ENCODE measurements at places on chromosomes 1 and 21. TPM values are rescaled to one million over a fixed set of nuclear protein-coding genes. Genes with fewer than 3 reads are reported as not detected.

ABCA4 gene
- polyA plus RNA-seq: not detected

- DNase-seq: no peak
Measured at GRCh38 chr1:34330061-34330460, 153.4 kb downstream of the C1orf94 start.

DNA sequence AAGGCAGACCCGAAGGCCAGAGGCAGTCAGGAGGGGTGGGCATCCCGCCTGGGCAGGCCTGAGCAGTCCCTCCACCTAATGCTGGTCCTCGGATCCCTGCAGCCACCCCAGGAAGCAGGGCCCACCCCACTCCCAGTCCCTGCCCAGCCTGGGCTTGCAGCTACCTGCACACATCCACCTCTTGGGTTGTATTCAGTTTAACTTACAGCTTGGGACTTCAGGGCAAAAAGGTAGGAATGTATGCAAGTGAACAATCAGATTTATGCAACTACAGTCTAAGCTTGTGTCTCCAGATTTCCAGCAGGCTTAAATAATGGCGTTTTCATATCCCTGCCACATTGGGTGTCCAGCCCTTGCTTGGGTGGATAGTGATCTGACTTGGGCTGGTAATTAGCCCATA is 17.4 kb downstream of the LDLRAP1 start:
- peak; percentile 36 for DNase-seq

EIF3I gene
- 336 TPM for polyA plus RNA-seq

CR1L gene
- polyA plus RNA-seq: not detected

PLA2G4A gene
- polyA plus RNA-seq: 0.24 TPM

DNA sequence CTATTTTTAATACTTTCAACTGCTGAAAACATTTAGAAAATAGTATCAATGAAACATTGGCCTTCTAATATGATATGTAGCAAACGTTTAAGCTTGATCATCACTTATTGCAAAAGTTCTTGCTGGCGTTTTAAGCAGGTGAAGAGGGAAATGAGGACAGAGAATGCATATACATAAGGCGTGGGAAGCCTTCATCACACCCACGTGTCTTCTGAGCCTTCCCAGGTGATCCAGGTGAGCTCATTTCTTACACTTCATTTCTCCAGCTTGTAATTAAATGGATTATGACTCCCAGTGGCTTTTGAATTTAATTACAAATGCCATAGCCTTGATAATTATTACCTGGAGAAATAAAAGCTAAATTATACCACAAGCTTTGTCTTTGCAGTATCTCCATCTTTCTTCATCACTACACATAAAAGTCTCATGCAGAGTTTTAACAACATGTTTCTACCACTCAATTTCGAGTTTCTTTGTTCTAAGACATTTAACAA is 1973.8 kb downstream of the MRPL39 start:
- DNase-seq: no peak

- DNase-seq: peak; percentile 40
Measured at GRCh38 chr1:232629250-232630046, 485 bp downstream of the SIPA1L2 start.

DNA sequence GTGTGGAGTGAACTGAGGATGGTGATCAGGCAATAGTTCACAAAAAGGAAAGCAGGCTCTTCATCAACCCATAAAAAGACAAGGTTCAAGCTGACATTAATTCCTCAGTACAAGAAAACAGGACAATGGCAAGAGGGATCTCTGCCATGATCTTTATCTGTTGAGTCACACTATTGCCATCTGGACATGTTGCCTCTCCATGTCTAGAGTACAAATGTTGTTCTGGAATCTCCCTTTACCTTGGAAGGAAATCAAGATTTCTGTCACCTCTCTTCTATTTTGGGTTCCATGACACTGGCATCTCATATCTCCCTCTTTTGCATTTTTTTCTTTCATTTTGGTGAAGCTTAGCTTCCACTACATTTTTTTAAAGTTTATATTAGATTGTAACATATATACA is 329.1 kb downstream of the USP25 start:
- DNase-seq: no peak

DNA sequence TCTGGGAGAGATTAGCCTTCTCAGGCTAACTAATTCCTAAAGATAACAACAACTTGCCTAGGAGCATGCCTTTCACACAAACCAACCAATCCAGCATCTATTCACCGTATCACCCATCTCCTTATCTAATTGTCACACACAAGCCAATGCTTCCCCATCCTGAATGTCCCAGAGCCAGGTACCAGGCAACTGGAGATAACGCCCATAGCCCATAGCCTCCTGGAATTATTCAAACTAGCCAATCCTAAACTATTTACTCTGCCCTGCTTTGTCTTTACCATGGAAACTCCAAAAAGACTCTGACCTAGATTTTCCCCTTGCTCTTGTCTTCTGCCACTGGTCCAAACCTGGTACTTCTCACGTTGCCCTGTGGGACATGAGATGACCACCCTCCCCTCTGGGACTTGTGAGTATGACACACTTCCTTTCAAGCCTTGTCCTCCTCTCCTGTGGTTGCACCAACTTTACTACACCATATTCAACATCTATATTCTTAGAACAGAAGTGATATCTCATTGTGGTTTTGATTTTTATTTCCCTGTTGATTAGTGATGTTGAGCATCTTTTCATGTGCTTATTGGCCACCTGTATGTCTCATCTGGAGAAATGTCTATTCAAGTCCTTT is 8.8 kb upstream of the ATG4C start:
- no peak for DNase-seq

GRCh38 chr21:39713905-39714304 is 31.1 kb upstream of the IGSF5 start:
- no peak for DNase-seq

DNA sequence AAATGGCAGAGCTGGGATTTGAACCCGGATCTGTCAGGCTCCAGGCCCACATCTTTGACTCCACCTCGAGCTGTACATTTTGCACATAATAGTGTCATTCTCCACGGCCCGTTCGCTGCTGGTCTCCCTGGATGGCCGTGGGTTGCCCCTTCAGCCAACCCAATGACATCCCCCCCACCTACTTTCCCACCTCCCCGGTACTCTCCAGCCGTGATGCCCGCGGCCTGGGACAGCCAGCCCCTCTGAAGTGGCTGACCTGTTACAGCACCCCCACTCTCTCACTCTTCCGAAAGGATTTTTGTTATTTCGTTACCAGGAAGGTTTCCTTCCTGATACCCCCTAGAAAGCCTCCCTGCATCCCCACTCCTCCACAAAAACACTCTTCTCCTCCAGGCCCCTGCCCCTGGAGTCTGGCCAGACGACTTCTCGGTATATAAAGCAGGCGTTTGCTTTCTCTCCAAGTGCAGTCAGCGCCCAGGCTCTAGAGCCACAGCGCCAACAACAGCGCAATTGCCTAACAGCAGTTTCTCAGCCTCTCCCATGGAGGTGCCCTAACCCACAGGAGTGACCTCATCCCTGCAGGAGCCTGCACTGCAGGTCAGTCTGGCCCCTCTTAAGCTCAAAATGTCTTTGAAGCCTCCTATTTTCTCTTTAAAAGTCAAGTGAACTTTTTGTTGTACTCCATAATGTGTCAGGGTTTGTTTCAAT is 14.5 kb upstream of the GJB5 start:
- DNase-seq: no peak

- no peak for DNase-seq
Measured at GRCh38 chr1:225441314-225442122, 13.7 kb upstream of the LBR start.

TPR gene
- polyA plus RNA-seq: 17.8 TPM

DNA sequence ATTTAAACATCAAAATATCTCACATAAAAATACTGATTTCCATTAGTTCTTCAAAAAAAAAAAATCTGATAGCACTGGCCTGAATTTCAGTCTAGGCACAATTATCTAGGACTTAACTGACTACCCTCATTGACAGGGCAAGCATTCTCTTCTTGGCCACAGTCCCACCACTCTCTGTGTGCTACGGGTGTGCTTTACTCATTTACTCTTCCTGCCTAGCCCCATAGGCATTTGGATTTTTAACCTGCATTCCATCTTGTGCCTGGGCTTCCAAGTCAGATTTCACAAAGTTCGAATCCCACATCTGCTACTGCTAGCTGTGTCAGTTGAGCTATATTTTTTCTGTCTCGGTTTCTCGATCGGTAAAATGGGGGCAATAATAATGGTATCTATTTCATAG is 38.0 kb downstream of the PTPN14 start:
- no peak for DNase-seq

SELL gene
- polyA plus RNA-seq: 0.35 TPM

PTPN7 gene
- polyA plus RNA-seq: 0.10 TPM

DNA sequence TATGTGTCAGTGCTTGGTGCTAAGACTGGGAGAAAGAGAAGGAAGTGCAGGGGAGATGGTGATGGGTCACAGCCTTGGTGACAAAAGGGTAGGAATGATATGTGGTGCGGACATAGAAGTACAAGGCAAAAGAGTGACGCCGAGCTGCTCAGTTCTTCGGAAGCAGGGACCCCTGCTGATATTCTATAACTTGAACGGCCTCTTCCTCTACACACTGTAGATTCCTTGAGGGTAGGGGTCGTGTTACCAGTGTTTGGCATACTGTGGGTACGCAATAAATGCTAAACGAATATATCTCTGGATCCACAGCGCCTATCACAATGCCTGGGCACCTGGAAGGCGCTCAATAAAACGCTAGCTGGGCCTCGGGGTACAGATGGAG is 488 bp downstream of the DBT start:
- DNase-seq: no peak

DNA sequence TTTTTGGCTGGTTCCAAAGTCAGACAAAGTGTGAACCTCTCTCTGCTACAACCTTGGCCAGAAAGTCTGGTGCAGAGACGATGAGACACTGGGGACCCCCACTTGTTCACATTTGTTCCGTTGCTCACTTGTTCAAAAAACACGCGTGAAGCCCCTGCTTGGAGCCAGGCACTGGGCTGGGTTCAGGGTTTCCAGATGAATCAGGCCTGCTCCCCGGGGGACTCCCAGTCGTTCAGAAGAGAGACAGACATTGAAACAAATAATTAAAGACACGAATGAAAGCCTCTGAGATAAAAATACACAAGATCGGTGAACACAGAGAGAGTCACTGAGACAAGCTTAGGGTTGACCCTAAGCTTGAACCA is 101.5 kb upstream of the RUNX3 start:
- DNase-seq: no peak

HSD3B1 gene
- polyA plus RNA-seq: not detected

DENND2C gene
- polyA plus RNA-seq: 18.3 TPM

ADAMTS4 gene
- polyA plus RNA-seq: 0.88 TPM

PTGER3 gene
- 0.24 TPM for polyA plus RNA-seq

KRTAP22-2 gene
- polyA plus RNA-seq: not detected

DNA sequence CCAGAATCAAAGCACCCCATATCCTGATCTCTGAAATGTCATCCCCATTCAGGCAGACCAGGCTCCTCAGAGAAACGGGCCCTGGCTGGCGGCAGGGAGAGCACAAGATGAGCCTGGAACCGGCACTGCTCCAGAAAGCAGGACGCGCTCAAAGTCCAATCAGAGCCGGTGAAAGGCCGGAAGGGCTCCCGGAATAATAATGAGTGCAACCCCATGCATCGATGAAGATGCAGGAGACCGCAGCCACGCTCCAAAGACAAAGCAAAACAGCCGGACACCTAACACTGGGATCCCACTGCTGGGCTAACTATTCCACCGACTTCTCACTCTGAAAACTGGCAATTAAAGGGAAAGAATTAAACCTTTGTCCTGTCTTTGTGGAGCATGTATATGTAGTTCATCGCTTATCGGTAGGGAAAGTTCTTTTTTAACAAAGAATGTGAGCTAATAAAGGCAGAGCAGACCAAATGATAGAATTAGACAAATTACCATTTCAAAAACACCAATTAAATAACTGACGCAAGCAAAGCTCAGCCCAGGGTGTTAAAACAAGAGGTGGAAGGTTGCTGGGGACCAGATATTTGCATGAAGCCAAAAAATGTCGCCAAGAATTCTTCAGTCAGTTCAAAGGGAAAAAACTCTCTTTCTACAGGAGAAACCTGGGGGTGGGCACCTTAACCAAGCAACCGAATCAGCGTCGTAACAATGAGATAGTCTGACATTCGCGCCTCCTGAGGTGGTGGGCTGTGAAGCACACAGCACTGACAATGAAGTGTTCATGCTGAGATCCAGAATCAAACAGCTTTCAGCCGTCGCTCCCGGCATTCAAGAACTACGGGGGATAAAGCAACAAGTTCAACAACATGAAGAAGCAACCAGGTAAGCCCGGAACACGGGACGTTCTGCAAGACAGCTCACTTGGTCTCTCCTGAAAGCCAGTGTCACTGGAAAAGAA is 95.2 kb downstream of the NPHP4 start:
- DNase-seq: no peak

DNA sequence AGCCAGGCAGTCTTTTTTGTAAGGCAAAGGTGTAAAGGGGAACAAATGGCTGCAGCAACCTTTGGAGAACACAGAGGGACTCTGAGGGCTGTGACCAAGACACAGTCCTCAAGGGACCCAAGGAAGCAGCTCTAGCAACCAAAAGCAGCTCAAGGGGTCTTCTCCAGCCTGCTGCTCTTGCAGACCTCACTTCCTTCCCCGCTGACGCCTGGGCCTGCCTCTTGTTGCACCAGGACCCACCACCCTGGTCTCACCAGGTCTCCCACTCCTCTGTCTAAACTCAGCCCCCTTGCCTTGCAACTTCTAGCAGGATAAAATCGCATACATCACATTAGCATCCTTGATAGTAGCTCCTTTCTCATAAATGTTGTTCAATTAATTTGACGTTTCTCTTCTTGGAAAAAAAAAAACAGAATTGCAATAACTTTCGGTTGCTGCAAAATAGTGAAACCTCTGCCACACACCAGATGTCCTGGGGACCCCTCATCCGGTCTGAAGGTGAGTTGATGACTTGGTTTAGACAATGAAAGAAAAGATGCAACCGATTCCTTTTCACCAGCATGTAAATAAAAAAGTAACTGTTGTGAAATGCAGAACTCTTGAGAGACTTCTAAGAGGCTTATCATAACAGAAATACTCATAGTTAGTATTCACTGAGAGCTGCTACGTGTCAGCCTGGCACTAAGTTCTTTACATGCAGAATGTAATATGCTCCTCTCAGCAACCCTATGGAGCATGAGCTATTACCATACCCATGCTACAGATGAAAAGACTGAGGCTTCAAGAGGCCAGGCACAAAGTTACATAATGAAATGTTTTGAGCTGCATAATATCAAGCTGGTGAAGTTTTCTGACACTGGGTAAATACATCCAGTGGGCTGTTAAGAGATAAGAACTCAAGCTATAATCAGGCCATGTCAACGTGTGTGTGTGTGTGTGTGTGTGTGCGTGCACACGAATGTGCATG is 58.5 kb downstream of the UMODL1 start:
- DNase-seq: no peak

LEFTY1 gene
- polyA plus RNA-seq: not detected

RAP1GAP gene
- polyA plus RNA-seq: 0.04 TPM

- no peak for DNase-seq
Measured at GRCh38 chr1:234386122-234386521, 12.9 kb downstream of the COA6 start.

Measured in psoas muscle (tissue), 8 donors.